AG08395 (cell line): ENCODE measurements at places on chromosomes 3 and 15.
A peak's percentile ranks its signal among the peaks of the same experiment; 100 is the strongest.

GRCh38 chr3:33064929-33065328 is 32.0 kb downstream of the GLB1 start:
- no peak for DNase-seq

GRCh38 chr3:33678073-33678472 is 40.0 kb downstream of the CLASP2 start:
- DNase-seq: no peak

GRCh38 chr3:128712848-128713247 is 13.1 kb upstream of the RAB7A start:
- DNase-seq: no peak

GRCh38 chr3:155102329-155102728 is 22.2 kb downstream of the MME start:
- peak; percentile 22 for DNase-seq

- no peak for DNase-seq
Observed at GRCh38 chr3:86740751-86741150, 250.2 kb downstream of the VGLL3 start.

DNA sequence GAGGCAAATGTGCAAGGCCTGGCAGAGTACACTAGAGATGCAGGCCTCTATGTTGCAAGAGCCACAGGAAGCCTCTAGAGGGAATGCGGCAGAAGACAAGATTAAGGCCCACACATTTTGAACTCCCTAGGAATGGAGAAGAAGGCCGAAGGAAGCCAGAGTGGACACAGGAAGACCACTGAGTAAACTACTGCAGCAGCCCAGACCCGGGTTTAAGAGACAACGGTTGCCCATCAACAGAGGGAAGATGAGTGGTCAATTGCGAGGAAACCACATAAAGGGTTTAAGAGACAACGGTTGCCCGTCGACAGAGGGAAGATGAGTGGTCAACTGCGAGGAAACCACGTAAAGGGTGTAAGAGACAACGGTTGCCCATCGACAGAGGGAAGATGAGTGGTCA is 14.6 kb downstream of the CHSY1 start:
- DNase-seq: no peak

GRCh38 chr3:66276705-66277274 is 56.0 kb downstream of the SLC25A26 start:
- DNase-seq: peak; percentile 64

DNA sequence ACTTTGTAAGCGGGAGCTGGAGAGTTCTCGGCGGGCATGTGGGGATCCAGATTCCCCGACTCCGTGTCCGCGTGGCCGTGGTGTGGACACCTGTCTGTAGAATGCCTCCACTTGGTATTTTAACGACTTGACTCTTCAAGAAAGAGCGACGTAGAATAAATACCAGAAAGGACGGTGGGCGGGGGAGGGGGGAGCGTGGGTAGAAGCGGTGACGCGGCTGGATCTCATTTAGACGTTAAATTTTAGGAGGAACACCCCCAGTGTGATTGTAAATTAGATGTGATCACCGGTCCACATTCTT is 620 bp upstream of the PYGO1 start:
- no peak for DNase-seq

GRCh38 chr3:61564395-61565059 is 3.2 kb downstream of the PTPRG start:
- peak; percentile 72 for DNase-seq

GRCh38 chr3:53675022-53675697 is 171.1 kb downstream of the CHDH start:
- no peak for DNase-seq

DNA sequence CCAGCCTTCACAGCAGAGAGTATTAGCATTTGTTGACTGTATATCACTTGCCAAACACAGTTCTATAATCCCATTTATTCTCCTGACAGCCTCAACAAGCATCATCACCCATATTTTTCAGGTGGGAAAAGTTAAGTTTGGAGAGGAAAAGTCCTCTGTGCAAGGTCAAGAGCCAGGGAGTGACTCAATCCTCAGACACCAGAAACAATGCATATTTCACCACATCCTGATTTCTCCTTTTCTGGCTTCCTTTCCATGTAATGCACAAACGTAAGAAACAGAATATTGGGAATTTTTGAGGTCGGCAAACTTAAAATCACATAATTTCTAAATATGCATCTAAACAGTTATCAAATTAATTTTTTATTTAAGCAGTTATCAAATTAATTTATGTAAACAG is 116.0 kb upstream of the GADL1 start:
- DNase-seq: peak; percentile 63

DNA sequence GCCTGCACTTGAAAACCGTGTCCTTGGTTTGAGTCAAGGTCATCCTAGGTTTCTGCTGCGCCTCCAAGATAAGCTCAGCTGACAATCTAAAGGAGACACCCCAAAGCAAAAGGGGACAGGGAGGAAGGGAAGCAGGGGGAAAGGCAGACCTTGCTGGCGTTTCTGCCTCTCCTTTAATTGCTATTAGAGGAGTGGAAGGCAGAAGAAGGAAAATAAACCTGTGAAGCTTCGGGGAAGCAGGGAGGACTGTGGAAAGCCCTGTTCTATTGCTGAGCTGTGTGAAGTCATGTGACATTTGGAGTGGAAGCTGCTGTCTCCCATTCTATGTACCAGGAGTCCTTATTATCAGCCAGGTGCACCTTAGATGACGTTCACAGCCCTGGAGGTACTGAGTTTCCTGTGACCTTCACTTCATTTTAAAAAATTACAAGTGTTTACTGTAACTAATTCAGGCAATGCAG is 21.5 kb upstream of the CHD2 start:
- DNase-seq: no peak

- no peak for DNase-seq
Observed at GRCh38 chr3:48599077-48599501, 4.0 kb upstream of the COL7A1 start.

GRCh38 chr3:184678317-184679055 is 33.4 kb downstream of the MAGEF1 start:
- DNase-seq: no peak

GRCh38 chr3:57972531-57973111 is 35.6 kb upstream of the FLNB start:
- DNase-seq: no peak

- no peak for DNase-seq
Observed at GRCh38 chr3:14077310-14077709, 47.4 kb downstream of the CHCHD4 start.

DNA sequence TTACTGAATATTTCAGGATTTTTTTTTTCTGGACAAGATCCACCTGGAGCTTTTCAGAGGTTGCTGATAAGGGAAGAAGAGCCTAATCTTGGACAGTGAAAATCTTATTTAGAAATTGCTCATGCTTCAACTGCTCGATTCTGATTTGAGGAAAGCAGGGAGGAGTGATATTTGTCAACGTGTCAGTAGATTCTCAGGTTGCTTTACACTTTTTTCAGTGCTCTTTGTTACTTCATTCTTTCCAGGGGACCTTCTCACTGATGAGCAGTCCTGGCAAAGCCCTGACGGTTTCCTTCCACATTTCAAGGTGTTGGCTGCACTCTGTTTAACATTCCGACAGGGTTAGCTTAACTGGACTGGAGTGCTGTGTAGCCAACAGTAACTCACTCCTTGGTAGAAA is 24.1 kb upstream of the RARB start:
- no peak for DNase-seq

GRCh38 chr15:60400944-60401343 is 3.2 kb upstream of the ANXA2 start:
- no peak for DNase-seq

DNA sequence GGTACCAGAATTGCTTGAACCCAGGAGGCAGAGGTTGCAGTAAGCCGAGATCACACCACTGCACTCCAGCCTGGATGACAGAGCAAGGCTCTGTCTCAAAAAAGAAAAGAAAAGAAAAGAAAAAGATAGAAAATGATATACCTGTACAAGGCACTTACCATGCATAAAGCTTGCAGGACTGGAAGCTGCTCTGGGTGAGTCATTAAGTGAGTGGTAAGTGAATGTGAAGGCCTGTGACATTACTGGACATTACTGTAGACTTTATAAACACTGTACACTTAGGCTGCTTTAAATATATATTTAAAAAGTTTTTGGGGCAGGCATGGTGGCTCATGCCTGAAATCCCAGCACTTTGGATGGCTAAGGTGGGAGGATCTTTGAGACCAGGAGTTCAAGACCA is 99.2 kb downstream of the SLMAP start:
- DNase-seq: peak; percentile 3

GRCh38 chr15:82832601-82833361 is 23.4 kb downstream of the WHAMM start:
- DNase-seq: peak; percentile 93
